Stimulated activated naive CD8-positive, alpha-beta T cell treated with anti-CD3 and anti-CD28 coated beads, Interleukin-15, Interleukin-2, amounts not matched to agents 100 U/mL and 50 U/mL, for 24 hours (primary cell): ENCODE measurements at places on chromosomes 3 and 15.

DNA sequence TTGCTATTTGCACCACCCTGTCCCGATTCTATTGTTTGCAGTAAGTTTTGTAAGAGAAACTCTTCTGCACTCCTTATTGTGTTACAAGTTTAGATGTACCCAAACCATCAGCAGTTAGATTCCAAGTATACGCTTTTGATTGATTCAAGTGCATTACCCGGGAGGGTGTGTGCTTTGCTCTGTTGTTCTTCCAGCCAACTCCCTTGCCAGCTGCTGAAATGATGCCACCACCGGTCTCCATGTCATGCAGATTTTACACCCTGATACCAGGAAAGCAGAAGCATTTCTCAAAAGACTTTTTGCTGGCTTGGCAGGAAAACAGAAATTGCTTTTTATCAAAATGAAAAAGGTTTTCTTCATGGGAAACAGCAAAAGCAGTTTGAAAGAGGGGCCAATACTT, 1006.6 kb upstream of the CFAP20DC start:
- DNase-seq, result no peak

DNA sequence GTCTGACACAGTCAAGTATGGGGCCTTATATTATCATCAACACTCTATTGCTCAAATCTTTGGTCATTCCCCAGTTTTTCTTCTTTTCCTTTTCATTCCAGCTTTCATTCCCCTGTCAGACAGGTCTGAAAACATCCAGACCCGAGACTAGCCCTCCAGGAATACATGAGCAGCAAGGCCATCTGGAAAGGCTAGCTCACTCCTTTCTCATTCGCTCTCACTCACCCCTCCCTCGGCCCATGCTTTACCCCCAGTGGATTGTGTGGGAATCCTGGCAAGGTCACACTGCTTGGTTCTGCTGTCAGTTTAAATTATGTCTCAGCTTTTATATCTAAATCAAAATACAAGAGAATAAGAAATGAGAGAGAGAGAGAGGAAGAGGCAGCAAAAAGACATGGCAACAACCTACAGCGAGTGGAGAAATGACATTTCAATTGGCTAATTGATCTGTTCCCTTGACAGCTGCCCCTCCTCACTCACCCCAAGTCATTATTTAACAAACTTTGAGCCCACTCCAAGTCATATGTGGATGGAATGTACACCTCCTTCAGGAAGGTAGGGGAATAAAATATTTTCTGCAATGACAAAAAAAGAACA, 962.2 kb downstream of the TUSC7 start:
- no peak for DNase-seq

DNA sequence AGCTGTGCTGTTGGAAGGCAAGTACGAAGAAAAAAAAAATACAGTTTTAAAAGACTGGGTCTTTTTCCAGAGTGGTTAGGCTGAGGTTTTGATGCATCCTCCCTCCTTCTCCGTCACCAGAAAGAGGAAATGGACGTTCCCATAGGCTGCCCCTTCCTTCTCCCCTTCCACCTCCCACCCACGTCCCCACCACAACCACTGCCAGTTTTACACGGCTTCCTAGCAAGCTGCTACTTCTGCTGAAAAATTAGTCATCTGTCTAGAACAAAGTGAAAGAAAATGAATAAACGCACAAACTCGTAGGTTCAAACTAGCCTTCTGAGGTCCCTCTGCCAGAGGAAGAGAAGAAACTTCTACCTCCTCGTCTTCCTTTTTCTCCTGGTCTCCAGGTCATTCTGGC, 71.6 kb upstream of the RPL35A start:
- DNase-seq, result peak; percentile 85

DNA sequence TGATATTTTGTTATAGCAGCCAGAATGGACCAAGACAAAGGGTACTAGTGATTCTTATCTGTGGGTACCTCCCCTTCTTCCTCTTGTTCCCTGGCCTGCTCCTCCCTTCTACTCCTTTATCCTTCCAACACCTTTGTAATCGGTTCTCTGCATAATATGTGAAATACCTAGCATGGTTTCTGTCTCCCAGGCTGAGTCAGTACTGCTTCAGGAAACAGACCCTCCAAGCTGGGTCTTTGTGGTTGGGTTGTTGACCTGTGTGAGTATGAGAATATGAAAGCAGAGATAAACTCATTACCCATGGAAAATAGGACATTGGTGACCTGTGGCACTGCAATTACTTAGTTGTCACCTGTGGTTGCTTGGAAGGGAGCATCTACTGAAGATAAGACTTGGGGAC, 69.3 kb upstream of the KLF13 start:
- no peak for DNase-seq

GRCh38 chr3:147887797-147888196, 478.6 kb downstream of the ZIC1 start:
- no peak for DNase-seq

- DNase-seq, result no peak
These were observed 194.8 kb downstream of the ATP10A start for GRCh38 chr15:25668236-25668795.

DNA sequence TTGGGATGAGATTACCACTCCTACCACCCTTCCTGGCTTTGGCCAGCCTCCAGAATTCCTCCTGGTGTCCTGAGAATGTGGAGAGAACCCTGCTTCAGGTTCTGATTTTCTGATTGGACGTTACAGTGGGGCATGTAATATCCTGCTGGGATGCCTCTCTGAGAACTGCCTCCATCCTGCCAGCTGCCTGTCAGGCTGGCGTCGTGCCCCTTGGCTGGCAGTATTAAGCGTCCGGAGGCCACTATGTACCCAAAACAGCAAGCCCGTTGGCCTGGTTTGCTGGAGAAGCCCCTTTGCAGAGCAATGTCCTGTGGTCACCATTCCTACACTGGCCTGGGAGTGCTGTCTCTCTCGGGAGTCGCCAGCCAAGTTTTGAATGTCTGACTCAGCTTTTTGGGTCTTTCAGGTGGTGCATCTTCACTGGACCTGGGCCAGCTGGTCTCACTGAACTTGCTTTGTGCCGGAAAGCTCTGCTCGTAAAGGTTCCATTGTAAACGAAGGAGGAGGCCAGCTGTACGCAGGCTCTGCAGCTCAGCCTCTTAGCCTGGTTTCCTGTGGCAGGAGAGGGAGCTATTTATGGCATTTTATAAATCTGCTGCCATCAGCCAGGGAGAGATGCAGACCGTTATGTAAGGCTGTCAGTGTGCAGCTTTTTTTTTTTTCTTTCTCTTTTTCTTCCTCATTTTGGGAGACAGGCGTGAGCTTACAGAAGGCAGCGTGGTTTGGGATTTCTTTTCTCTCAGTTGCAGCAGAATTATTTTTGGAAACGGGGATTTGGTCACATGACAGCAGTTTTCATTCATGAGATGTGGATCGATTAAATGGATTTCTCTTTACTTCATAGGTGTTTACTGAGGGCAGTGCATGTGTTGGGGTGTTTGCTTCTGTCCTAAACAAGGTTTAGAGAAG, 19.0 kb upstream of the TRAK1 start:
- no peak for DNase-seq
